Psoas muscle (tissue), 8 donors: ENCODE measurements at places on chromosomes 6 and 20. TPM values are rescaled to one million over a fixed set of nuclear protein-coding genes. Genes with fewer than 3 reads are reported as not detected.

The SNAP91 gene
- 0.81 TPM for total RNA-seq

The SDCBP2 gene
- total RNA-seq = 2.0 TPM

The BPIFB1 gene
- total RNA-seq = not detected

The NECAB3 gene
- 57.9 TPM for total RNA-seq

The LINC00237 gene
- total RNA-seq = not detected

DNA sequence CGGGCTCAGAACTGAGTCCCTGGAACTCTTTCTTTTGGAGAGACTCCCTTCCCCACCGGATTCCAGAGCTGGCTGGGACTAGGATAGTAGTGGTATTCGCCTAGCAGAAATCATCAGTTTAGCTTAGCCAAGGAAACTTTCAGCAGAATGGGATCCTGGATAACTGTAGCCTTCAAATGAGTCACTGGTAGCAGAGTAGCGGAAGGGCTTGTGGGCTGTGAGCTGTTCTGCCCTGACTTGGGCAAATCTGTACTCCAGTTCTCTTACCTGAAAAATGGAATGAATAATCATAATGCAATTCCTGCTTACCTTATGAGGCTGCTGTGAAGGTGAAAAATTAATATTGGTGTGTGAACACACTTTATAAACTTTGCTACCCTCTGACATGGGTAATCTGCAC is 244.3 kb upstream of the CHD6 start:
- no peak for DNase-seq

DNA sequence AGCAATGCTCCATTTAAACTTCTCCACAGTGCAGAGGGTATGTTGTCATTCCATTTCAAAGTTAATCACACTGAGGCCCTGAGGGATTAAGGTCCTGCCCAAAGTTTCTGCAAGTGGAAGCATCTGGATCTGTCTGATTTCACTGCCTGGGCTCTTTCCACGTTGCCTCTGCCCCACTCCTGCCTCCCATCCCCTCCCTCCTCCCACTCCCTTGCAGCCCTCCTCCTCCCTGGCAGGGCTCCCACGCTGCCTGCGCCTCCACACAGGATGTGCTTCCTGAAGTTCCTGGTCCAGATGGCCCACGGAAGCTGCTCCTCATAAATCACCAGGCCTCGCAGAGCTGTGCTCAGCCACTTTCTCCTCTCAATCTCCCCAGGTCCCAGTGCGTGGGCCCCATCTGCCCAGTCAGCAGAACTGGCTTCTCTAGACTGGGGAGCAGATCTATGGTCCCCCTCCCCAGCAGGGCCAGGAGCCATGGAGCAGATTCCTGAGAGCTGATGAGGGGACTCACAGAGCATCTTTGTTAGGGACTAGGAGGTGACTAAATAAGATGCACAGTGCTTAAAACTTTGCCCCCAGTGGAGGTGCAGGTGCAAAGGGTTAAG is 65.4 kb upstream of the MAFB start:
- peak; percentile 87 for DNase-seq

DNA sequence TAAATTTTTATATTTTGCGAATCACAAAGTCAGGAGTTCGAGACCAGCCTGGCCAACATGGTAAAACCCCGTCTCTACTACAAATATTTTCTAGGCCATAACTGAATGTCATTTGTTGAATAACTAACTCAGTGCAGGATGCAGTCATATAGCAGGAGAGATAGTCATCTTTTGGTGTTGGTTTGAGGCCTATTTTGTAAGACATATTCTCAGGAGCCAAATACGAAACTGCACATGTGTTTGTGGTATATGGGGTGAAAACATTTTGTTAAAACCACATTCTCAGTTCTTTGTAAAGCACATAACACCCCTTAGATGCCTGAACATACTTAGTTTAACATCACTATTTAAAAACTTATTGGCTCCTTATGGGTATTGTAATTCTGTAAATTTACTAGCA is 4.7 kb upstream of the ENPP5 start:
- DNase-seq = no peak

DNA sequence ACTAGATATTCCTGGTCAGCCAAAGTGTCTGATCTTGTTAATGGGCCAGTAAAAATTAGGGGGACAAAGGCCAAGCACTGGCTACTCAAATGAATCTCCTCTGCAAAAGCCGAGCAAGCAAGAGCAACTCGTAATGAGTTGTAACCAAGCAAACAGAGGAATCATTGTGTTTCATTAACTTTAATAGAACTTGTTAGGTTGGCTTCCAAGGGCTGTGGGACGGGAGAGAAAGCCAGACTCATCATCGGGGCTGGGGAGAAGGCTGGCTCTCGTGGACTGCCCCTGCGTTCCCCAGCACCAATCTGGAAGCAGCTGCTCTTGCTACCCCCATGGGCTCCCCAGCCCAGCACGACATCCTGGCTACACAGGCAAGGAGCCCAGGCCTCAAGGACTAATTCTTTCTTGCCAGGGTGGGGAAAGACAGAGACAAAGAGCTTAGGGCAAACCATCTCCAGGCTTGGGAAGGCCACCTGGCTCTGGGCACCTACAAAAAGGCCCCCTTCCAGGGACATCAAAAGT is 10.5 kb upstream of the SCUBE3 start:
- DNase-seq = no peak

- DNase-seq = no peak
Measured at GRCh38 chr6:133544419-133544818, 303.3 kb downstream of the EYA4 start.

- DNase-seq = no peak
Measured at GRCh38 chr6:62390401-62390800, 104.4 kb upstream of the KHDRBS2 start.

- DNase-seq = no peak
Measured at GRCh38 chr6:153781306-153781705, 257.7 kb upstream of the OPRM1 start.

GRCh38 chr6:130027948-130028347 is 9.6 kb downstream of the L3MBTL3 start:
- no peak for DNase-seq

DNA sequence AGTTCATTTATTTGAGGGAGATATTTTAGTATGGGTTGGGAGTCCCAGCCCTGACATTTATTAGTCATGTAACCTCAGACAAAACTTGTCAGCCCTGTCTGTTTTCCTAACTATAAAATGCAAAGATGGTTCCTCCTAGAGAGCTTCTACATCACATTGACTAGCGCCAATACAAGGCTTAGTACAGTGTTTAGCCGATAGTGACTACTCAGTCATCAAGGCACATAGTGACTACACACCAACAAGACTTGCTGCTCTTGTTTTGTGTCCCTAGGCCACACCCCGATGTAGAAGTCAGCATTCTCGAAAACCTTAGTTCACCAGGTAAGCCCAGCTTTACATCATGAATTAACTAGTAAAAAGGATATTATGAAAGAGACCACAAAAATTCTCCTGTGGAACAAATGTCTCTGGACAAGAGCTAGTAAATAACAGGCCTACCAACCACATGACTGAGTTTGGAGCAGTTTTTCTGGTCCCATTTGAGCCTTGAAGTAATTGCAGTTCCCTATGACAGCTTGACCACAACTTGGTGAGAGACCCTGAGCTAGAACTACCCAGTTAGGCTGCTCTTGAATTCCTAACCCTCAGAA is 68.8 kb downstream of the PFDN4 start:
- no peak for DNase-seq

GRCh38 chr6:158387036-158387435 is 74.8 kb downstream of the TULP4 start:
- no peak for DNase-seq

DNA sequence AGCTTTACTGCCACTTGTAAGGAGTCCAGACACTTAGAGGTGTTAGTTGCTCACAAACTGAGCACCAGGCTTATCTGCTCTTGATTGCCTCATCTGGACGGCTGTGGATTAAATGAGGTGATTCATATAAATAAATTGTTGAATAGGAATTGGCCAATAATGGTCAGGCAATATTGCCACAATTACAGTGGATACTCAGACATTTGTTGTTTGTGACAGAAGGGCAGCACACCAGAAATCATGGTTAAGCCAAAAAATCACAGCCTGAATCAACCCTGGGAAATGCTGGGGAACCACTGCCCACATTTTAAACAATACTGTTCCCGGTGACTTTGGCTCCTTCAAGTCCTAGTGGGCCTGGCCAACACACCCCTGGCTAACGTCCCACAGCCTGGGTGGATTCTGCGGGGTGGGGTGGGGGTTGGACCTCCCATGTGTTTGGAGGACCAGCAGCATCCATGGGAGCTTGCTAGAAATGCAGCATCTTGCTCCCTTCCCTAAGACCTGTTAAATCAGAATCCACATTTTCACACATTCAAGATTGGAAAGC is 29.5 kb upstream of the SPDEF start:
- peak; percentile 37 for DNase-seq

DNA sequence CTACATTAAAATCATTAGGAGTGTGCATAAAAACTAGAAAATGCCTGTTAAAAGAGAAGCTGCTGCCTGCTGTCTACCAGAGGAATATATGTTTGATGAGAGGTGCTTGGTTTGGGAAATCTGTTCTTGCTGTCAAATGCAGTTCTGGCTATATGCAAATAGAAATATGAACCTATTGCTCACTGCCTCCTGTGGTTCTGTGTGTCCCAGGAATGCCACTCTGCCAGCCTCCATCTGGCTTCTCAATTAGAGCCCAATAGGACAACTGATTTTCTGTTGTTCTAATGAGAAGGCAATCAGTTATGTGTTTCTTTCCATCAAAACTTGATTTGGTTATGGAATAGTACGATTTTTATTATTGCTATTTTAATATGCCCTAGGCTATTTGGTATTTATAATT is 759.7 kb downstream of the HDGFL1 start:
- no peak for DNase-seq

DNA sequence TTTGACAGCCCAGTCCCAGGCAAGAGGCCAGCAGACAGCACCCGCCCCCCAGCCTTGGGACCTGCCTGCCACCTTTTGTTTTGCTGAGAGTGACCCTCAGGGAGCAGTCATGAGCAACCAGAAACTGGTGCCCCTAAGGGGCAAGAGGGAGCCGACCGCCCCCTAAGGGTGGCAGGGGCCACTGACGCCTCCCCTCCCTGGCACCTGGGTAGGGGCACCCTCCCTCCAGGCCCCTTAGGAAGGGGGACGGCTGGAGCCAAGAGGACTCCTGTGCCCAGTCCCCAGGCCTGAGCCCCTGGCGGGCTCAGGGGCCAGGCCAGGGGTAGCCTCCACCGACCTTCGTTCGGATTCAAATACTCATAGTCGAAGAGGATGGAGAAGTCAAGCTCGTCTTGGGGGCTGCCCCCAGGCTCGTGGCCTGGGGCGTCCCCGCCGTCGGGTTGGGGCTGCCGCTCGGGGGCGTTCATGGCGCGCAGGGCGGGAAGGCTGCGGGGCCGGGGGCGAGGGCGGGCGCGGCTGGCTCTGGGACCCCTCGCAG is 417 bp downstream of the NFATC2 start:
- peak; percentile 55 for DNase-seq

DNA sequence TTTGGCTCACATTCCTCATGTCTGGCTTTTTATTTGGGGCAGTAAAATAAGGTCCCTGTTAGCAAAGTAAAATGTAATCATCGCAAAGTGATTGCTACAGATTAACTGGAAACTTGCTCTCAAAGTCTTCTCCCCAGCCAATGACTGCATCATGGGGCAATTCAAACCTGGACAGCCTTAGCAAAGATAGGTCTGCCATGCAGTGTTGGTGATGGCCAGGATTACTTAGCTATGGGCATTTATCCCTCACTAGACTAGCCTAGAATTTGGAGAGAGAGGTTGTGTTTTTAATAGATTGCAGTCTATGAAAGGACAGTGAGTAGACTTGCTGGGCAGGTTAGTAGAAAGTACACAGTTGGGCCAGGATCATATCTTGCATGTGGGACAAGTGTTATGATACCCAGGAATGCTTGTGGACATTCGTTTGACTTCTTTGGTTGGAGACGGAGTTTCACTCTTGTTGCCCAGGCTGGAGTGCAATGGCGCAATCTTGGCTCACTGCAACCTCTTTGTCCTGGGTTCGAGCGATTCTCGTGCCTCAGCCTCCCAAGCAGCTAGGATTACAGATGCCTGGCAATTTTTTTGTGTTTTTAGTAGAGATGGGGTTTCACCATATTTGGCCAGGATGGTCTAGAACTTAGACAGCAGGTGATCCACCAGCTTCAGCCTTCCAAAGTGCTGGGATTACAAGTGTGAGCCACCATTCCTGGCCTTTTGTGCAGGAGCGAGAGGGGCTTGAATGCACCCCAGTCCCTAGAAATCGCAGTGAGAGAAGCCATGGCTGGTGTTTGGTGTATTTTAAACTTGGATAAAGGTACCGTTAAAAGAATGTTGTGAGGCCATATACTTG is 3.4 kb downstream of the RPS12 start:
- DNase-seq = no peak

DNA sequence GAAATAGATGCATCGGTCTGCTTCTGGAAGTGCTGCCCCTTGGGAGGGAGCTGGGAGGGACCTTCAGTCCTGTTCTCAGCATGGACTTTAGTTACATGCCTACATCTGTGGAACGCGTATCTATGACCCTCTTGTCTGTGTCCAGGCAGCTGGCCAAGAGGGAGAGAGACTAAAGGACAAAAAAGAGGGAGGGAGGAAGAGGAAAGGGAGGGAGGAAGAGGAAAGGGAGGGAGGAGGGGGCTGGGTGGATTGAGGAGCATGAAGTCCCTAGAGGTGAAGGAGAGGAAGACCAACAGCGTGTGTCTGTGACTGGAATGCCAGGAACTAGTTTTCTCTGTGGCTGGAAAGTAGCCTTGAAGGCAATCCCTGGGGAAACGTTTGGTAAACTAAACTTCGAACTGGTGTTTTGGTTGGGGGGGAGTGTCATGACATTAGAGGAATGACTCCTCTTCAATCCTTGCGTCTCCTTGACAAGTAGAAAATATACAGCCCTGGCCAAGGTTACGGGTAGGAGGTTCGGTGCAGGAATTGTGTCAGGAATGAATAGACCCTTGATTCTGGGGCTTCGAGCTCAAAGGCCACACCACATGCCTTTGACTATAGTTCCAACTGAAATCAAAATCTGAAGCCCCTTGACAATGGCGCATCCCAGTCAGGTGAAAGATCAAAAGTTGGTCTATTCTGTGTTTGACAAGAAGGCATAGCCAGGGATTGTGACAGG is 52.0 kb upstream of the PLEKHG1 start:
- peak; percentile 22 for DNase-seq

- DNase-seq = no peak
Measured at GRCh38 chr6:89999945-90000825, 105.9 kb downstream of the GJA10 start.

DNA sequence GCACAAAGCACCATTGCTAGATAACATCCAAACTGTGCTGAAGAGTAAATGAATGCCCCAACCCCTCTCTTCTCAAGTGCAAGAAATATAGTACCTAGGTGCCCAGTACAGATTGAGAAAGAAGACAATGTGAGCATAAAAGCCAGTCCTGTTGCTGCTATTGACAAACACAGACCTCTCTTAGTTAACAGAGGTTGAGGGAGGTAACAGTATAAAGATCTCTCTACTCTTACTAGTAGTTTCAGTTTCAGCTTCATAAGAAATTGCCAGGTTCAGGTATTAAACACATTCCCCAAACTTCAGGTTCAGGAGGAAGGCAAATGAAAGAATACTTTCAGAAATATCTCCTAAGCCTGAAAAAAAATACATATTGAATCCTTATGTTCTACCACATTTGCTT is 31.4 kb downstream of the TBC1D32 start:
- no peak for DNase-seq
